ENCODE measurements at places on chromosomes 12 and 14.

- DNase-seq, result no peak
Measured at GRCh38 chr12:57853864-57854556, 7.5 kb upstream of the CTDSP2 start.

- DNase-seq, result peak; percentile 54
Measured at GRCh38 chr14:74038020-74038859, 19.1 kb downstream of the BBOF1 start.

GRCh38 chr12:110778833-110779577, 36.3 kb upstream of the PPP1CC start:
- no peak for DNase-seq

DNA sequence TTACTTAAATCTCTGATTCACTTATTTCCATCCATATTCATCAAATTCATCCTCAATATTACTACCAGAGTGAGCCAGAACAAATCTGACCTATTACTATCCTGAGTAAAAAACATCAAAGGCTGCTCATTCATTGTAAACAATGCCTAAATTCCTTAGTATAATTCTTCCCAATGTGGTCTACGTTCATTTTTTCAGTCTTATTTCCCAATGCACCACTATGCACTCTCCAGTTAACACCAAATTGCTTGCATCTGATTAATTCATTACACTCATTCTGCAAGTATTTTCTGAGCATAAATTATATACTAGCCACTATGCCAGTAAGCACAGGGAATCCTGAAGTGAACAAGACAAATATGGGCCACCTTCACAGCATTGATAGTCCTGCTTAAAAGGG, 110.0 kb downstream of the EPS8 start:
- no peak for DNase-seq

DNA sequence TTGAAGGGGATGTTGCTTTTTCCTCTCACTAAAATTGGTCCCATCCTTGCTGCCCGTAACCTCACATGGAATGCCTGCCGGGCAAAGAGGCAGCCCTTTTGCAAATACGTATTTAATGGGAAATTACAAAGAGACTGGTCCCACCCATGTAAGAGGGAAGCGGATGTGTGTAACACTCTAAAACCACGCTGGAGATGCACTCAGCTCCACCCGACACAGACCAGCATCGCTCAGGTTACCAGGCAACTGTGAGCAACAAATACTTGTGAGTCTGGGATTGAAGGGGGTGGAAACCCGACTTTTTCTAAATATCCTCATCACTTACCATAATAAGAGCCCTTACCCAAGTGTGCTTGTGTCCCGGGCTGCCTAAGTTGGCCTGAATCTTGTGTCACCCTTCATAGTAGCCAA, 47.7 kb downstream of the ELK3 start:
- no peak for DNase-seq

GRCh38 chr14:80212023-80212397, 706 bp upstream of the DIO2 start:
- no peak for DNase-seq

DNA sequence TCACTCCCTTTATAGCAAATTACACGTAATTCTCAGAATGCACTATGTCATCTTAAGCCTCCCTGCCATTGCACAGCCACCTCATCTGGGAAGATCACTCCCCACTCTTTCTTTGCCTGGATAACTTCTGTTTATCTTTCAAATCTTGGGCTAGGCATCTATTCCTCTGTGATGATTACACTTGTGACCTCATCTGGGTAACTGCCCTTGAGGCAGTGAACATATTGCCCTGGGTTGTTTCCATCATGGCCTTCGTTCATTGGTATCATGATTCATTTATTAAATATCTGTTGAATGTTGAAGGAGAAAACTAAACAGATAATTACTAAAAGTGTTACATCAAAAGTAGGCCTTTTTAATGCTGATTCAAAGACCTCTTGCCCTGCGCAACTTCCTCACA, 26.2 kb upstream of the PDE3A start:
- no peak for DNase-seq

DNA sequence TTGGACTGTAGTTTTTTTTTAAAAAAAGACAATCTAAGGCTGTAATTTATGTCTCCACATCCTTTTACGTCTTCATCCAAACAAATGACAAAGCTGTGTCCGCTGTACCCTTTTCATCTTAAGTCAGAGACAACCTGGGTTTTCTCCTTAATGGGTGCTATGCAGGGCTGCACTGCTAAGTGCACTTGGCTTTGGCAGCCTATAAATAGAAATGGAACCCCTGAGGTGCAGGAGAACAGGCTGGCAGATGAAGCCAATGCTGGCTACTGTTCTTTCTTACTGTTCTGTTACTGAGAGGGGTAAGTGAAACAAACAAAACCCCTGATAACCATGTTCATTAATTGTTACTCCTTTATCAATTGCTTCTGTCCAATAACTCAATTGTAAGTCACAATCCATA, 47.1 kb upstream of the KICS2 start:
- no peak for DNase-seq

- DNase-seq, result no peak
Measured at GRCh38 chr14:85483037-85483436, 46.9 kb upstream of the FLRT2 start.

DNA sequence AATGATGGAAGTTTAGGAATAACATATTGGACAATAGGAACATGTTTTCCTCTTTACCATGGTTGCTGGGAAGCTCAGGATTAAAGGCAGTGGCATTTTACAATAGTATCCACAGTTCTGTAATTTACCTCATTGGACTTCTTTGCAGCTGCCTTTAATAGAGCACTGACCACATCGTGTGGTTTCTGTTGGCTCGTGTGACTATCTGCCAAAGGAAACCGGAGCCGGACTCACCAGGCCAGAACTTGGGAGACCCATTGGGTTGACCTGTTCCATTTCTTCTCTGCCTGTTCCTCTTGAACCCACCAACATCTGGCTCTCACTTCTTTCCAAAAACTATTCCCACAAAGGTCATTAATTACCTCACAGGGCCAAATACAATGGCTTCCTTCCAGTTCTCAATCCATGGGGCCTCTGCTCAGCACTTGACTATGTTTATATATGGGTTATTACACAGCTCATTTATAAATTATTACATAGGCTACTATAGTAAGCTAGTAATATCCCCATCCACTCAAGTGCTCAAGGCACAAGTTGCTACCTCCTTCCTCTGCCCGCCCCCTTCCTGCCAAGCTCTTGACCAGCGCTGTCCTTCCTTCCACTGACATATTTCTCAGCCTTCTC, 121.5 kb upstream of the VASH1 start:
- DNase-seq, result no peak

DNA sequence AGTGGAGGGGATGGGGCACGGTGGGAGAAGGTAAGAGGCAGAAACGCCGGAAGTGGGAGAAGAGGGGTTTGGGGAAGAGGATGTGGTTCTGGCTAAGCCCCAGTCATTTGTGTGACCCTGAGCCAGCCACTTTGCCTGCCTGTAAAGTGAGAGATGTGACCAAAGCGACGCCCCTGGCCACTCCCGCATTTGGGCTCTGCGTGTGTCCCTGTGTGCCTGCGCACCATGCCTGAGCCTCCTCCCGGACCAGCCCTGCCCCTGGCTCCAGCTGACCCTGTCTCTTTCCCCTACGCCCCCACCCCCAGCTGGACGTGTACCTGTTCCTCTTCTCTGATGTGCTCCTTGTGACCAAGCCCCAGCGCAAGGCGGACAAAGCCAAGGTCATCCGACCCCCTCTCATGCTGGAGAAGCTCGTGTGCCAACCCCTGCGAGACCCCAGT, 8.0 kb downstream of the PLEKHG6 start:
- no peak for DNase-seq

DNA sequence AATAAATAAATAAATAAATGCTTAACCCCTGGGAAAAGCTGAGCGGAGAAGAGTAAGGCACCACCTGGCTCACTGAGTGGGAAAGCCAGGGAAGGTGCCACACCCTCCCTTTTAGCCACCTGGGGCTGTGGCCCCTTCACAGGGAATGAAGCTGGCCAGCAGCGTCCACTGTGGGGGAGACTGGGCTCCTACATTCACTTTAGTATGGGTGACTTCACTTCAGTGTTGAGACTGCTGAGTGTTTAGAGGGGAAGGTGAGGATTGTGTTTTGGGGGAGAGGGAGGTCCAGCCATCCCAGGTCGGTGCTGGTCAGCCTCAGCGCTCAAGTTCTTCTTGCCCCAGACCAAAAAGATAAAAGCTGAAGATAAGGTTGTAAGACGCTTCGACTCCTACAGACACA, 1.6 kb downstream of the NAB2 start:
- DNase-seq, result no peak

GRCh38 chr12:9646794-9647781, 22.4 kb upstream of the CLEC2D start:
- DNase-seq, result no peak

DNA sequence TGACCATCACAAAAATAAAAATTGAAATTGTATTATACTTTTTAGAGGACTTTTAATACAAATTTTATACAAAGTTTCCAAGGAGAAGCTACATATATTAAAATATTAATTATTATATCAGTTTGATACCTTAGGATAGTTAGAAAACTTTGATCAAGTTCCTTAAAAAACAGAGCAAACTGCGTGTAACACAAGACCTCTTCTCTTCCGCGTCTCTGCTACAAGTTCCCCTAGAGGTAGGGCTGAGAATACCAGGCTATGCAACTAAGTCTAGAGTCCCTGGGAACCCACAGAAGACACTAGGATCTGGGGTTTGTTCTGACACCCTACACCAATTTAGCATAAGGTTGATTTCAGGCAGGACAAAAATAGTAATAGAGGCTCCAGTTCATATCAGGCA, 319.0 kb downstream of the FOXG1 start:
- no peak for DNase-seq

DNA sequence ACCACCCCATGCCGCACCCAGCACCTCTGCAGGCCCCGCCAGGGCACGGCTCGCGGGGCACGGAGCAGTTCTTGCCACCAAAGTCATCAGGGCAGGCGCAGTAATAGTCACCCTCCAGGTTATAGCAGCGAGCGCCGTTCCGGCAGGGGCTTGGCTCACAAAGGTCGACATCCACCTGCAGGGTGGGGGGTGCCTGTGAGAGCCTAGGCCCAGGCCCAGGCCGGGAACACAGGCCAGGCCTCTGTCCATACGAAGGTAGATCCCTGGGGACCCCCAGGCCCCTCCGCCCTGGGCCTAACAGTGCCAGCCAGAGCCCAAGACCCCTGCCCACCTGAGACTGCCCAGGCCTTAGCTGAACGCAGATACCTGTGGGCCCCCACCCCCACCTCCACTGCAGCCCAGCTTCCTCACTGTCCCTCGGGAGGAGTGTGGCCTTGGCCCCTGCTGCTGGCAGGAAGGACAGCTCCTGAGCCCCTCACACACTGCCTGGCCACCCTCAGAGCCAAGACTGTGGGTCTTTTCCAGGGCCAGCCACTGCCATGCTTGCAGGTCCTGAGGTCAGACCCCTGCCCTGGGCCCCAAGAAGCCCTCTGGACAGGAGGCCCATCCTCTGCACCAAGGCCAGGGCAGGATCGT, 19.3 kb downstream of the JAG2 start:
- DNase-seq, result no peak

DNA sequence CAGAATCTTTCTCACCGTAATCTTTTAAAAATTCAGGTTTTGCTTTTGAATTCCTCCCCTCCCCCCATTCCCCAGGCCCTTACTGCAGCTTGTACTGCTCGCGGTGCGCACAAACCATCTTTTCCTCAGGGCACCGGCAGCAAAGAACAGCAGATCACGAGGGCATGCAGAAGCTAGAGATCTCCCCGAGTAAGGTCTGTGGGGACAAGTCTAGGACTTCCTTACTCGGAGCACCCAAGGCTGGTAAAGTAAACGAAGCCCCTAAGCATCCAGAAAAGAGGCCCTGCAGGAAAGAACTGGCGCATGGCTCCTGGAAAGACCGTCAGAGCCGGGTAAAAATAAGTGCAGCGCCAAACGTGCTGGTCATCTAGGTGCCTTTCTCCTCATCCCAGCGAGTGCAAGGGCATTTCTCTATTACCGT, 727 bp downstream of the LDHB start:
- no peak for DNase-seq

DNA sequence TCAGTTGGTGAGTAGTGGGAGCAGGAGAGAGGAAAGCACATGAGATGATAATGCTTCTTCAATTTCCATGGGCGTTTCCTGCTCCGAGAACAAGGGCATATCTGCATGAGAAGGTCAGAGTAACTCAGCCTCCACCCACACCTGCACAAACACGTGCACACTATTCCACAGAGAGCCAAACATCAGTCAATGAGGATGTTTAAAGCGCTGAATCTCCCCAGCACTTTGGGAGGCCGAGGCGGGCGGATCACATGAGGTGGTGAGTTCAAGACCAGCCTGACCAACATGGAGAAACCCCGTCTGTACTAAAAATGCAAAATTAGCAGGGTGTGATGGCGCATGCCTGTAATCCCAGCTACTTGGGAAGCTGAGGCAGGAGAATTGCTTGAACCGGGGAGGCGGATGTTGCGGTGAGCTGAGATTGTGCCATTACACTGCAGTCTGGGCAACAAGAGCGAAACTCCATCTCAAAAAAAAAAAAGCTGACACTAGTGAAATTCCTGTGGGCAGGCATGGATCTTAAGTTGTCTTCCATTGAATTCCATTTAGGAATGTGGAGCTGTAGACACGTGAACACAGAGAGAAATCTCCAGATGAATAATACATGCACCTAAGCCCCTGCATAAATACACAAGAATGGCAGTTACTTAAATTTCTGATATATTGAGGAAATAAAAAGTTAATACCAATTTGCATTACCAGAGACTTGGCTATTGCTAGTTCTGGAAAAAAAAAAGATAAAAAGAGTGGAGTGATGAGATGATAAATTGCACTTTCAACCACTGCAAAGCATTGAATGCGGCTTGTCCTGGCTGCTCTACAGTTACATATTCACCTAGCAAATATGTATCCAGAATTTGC, 1097.4 kb upstream of the TMEM132C start:
- DNase-seq, result no peak

DNA sequence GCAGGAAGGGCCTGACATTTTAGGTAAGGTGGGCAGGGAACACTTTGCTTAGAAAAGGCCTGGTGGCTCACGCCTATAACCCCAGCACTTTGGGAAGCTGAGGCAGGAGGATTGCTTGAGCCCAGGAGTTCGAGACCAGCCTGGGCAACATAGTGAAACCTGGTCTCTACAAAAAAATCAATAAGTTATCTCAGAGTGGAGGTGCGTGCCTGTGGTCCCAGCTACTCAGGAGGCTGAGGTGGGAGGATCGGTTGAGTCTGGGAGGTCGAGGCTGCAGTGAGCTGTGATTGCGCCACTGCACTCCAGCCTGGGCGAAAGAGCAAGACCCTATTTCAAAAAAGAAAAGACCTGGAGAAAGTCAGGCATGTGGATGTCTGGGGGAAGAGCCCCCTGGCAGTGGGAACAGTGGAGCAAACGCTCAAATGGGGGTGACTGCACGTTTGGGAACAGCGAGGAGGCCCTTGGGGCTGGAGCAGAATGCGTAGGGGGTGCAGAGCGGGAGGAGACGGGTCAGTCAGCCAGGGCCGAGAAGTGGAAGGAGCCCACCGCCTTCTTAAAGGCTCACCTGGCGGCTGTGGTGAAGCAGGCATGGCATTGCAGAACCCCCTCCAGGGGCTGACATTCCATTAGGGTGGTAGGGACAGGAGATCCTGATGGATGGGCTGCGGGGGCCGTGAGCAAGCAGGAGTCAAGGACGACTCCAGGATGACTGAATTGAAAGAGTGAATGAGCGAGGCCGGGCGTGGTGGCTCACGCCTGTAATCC, 6.2 kb upstream of the KIF26A start:
- DNase-seq, result no peak

- DNase-seq, result no peak
Measured at GRCh38 chr14:105476097-105476830, 1.6 kb downstream of the CRIP2 start.

GRCh38 chr12:2111826-2112225, 59.0 kb downstream of the CACNA1C start:
- DNase-seq, result no peak

- DNase-seq, result no peak
Measured at GRCh38 chr12:48996794-48997718, 2.1 kb downstream of the DDN start.
